ENCODE measurements at places on chromosomes 1 and 21. TPM values are rescaled to one million over a fixed set of nuclear protein-coding genes. Genes with fewer than 3 reads are reported as not detected.

- no peak overlapping the region for H3K4me3 ChIP-seq
- no peak overlapping the region for H3K27ac ChIP-seq
- H3K27me3 ChIP-seq: no peaks in the 10 kb centered on the region
- peaks cover 13% of the 10 kb centered on the region for H3K36me3 ChIP-seq
- peaks cover 46% of the 10 kb centered on the region for H3K4me1 ChIP-seq
These were observed 31.4 kb downstream of the AK2 start for GRCh38 chr1:33005117-33005837.

GRCh38 chr1:206850401-206850800 is 15.0 kb upstream of the IL20 start:
- H3K36me3 ChIP-seq: no peaks in the 10 kb centered on the region
- H3K4me1 ChIP-seq: no peaks in the 10 kb centered on the region
- no peak overlapping the region for H3K27ac ChIP-seq
- H3K27me3 ChIP-seq: no peaks in the 10 kb centered on the region

DNA sequence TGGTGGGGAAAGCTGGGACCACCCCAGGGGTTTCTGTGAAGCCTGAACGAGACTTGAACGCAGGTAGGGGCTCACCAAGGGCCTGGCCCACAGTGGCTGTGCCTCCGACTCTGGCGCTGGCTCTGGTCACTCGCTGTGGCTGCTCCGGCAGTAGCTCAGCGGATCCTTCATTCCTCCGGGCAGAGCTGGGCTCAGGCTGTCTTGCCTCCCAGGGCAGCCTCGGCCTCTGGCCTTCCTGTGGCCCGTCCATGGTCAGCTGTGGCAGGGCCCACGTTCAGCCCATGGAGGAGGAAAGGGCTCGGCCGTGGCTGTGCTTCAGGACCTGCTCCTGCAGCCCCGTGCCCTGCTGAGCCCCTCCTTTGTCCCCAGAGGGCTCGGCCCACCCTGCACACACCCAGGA is 162.9 kb upstream of the C1orf174 start:
- H3K4me3 ChIP-seq: no peak overlapping the region
- H3K4me1 ChIP-seq: no peaks in the 10 kb centered on the region
- no peaks in the 10 kb centered on the region for H3K36me3 ChIP-seq
- H3K27ac ChIP-seq: no peak overlapping the region
- no peak for DNase-seq

- H3K27me3 ChIP-seq: peaks cover 5% of the 10 kb centered on the region
- peak overlapping the region; percentile 59 for H3K4me3 ChIP-seq
- H3K4me1 ChIP-seq: peaks cover 4% of the 10 kb centered on the region
- no peak overlapping the region for H3K27ac ChIP-seq
- H3K36me3 ChIP-seq: no peaks in the 10 kb centered on the region
- peak; percentile 54 for DNase-seq
These were observed 1.2 kb downstream of the AK5 start for GRCh38 chr1:77282866-77283539.

The PCSK9 gene
- polyA plus RNA-seq: 0.13 TPM

DNA sequence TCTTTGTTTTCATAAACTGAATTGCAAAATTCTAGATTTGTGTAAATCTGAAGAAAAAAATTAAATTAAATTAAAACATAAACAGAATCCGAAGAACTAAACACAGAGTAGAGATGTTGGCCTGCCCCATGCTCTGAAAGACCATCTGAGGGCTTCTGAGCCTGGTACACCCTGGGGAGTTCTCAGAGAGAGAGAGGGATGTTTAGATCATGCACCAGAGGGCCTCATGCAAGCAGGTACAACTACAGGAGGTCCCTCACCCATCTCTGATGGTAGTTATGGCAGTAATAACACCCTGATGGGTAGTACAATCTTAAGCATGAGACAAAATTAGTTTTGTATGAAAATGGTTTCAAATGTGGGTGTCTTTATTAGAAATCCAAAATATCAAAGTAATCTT is 127.7 kb downstream of the TGFB2 start:
- no peaks in the 10 kb centered on the region for H3K36me3 ChIP-seq
- no peak overlapping the region for H3K27ac ChIP-seq
- H3K4me1 ChIP-seq: no peaks in the 10 kb centered on the region
- no peaks in the 10 kb centered on the region for H3K27me3 ChIP-seq
- DNase-seq: no peak

DNA sequence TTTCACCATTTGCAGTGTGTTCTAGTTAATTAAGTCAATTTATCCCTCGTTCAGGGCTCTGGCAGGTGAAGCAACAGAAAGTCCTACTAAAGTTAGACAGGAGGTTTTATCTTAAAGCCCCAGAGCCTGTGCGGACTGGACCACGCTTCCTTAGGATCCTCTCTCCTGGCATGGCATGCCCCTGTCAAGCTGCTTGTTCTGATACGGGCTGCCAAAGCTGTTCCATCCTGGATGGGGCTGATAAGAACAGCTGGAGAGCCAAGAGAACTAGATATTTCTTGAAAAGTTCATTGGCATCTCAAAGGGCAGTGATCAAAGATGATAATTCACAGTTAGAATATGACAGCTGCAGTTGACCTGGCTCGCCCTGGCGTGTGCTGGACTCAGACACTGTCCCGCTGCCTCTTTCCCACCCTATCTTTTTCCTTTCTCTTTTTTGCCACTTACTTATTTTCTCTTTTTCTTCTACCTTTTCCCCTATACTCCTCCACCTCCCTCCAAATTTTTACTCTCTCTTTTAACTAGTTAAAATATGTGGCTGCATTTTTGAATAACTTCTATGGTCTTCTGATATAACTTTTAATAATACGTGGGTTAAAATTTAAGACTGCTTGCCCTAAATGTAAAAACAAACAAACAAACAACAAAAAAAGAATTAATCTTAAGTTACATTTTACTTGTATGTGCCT is 96.7 kb downstream of the ABCA4 start:
- DNase-seq: no peak
- H3K27ac ChIP-seq: no peak overlapping the region
- H3K27me3 ChIP-seq: no peaks in the 10 kb centered on the region
- no peaks in the 10 kb centered on the region for H3K36me3 ChIP-seq

The CSTB gene
- 97.8 TPM for polyA plus RNA-seq

The MYOC gene
- not detected for polyA plus RNA-seq

- H3K27me3 ChIP-seq: no peaks in the 10 kb centered on the region
- H3K27ac ChIP-seq: no peak within 1 kb of the TSS
- peak; percentile 31 for DNase-seq
- H3K4me3 ChIP-seq: no peak within 1 kb of the TSS
- H3K36me3 ChIP-seq: no peaks in the 10 kb centered on the region
These were observed at the start of gene ITLN2 for GRCh38 chr1:160954158-160955104. Gene ITLN2, minus strand, starts transcription at chr1:160954809. Its CDS starts 68 bp downstream, at chr1:160954741.

- H3K4me1 ChIP-seq: no peaks in the 10 kb centered on the region
- no peak overlapping the region for H3K4me3 ChIP-seq
- no peak overlapping the region for H3K27ac ChIP-seq
- H3K27me3 ChIP-seq: no peaks in the 10 kb centered on the region
These were observed 36.3 kb upstream of the FAM3B start for GRCh38 chr21:41280115-41280919.

DNA sequence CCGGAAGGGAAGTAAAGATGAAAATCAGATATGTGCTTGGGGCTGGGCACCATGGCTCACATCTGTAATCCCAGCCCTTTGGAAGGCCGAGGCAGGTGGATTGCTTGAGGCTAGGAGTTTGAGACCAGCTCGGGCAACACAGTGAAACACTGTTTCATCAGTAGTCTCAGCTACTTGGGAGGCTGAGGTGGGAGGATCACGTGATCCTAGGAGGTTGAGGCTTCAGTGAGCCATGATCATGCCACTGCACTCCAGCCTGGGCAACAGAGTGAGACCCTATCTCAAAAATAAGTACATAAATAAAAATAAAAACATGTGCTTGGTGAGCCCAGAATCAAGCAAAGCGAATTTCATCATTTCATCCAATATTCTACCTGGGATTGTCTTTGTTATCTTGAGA is 23.3 kb upstream of the PCP4 start:
- H3K36me3 ChIP-seq: no peaks in the 10 kb centered on the region
- H3K4me1 ChIP-seq: no peaks in the 10 kb centered on the region
- DNase-seq: no peak
- no peak overlapping the region for H3K27ac ChIP-seq
- H3K4me3 ChIP-seq: no peak overlapping the region

DNA sequence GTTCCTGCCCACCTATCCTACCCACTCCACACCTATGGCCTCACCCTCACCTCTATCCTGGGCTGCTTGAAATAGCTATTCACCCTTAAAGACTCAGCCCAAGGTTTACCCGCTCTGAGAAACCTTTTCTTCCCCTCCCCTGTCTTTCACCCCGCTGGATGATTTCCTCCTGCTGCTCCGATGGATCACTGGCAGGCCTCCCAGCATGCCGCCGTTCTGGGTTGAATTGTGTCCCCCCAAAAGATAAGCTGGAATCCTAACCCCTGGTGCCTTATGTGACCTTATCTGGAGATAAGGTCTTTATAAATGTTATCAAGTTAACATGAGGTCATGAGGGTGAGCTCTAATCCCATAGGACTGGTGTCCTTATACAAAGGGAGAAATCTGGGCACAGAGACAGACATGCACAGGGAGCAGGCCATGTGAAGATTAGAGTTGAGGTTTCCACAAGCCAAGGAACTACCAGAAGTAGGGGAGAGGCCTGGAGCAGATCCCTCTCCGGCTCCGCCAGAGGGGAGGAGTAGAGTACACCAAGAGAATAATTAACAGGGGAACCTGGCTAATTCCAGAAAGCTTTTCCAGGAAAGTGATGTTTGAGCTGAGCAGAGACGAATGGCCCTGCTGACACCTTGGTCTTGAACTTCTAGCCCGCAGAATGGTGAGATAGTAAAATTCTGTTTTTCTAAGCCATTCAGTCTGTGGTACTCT is 110.0 kb upstream of the SERBP1 start:
- H3K4me3 ChIP-seq: no peak overlapping the region
- H3K27me3 ChIP-seq: no peaks in the 10 kb centered on the region
- no peaks in the 10 kb centered on the region for H3K36me3 ChIP-seq
- peak overlapping the region; percentile 77 for H3K27ac ChIP-seq
- no peak for DNase-seq
